Left kidney (tissue), 8 donors: ENCODE measurements at places on chromosomes 3 and 15.

- no peak for DNase-seq
Observed at GRCh38 chr3:35968043-35968622, 328.8 kb downstream of the ARPP21 start.

- no peak for DNase-seq
Observed at GRCh38 chr15:27806396-27806795, 292.7 kb downstream of the OCA2 start.

GRCh38 chr3:49166752-49167556, 823 bp upstream of the CCDC71 start:
- DNase-seq: no peak

DNA sequence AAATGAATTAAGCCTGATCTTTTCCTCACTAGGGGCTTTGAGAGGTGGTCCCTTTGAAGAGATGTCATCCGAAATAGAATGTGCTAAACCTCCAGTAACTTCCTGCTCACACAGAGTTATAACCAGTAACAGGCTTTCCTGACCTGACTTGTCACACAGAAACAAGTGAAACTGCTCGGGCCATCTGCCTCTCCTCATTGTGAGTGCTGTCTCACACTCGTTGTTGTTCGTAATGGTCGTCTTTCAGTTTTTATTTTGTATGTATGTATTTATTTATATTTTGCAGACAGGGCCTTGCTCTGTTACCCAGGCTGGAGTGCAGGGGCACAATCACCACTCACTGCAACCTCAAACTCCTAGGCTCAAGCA, 24.0 kb downstream of the ACSBG1 start:
- DNase-seq: no peak

DNA sequence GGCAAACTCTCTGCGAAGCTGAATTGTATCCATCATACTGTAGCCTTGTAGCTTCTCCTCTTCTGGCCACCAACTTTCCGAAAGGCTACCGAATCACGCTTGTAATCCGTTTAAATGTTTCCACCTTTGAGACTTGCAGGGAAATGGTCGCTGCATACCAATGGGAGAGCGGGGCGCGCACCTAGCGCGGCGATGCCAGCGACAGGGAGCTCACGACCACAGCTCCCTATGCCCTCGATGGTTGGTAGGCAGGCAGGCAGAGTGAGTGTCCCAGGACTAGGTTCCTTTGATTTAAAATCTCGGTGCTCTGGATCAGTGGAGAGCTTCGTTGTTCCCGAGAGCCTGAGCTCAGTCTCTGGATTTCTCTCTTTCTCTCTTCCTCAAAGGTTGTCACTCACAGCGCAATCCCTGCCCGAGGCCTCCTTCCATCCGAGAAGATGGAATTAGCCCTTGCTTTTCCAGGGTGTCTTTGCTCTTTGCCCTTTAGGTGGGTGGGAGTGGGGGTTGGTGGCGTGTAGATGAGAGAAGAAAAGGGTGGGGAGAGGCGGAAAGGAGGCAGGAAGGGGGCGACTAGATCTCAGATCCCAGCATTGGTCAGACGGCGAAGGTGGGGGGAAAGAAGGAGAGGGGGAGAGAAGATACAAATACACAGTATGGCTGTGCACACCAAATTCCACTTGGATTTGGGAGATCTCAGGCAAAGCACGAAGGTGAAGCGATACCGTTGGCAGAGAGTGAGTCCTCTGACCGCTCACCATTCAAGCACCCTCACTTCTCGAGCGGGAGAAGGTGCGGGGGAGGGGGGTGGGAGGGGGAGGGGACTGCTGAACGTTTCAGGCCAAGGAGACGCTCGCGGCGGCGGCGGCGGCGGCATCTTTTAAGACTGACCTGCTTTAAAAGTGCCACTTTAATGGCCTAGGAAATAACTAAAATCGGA, at the start of gene SLITRK3:
TSS of gene SLITRK3 (minus strand) at position 745 of the 937 bp plus-strand sequence. CDS start 5,554 bp downstream, outside the sequence.
- peak; percentile 21 for DNase-seq

GRCh38 chr3:119319311-119319710, 25.1 kb downstream of the ARHGAP31 start:
- no peak for DNase-seq

GRCh38 chr3:43855674-43856299, 165.0 kb downstream of the ABHD5 start:
- peak; percentile 35 for DNase-seq

DNA sequence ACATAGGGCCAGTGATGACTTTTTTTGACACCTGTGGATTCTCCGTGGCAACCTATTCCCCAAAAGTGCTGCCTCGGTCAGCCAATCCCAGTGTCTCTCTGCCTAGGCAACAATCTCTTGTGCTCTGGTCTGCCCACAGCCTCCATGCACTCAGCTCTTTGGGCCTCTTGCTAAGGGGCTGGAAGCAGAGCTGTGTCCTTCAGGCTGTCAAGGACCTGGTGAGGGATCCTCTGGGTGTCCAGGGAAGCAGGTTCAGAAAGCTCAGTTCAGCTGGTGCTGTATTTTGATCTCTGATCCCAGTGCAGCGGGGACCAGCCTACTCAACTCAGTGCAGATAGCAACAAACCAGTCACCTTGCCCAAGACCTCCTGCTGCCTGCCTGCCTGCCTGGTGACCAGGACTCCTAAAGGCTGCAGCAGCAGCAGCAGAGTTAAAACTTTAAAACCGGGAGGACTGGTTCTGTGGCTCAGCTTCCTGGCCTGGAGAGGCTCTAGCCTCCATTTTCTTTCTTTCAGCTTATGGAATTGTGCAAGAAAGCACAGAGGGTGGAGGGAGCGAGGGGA, 6.2 kb downstream of the PAK6 start:
- no peak for DNase-seq

GRCh38 chr15:96807361-96807760, 476.9 kb downstream of the NR2F2 start:
- DNase-seq: no peak

DNA sequence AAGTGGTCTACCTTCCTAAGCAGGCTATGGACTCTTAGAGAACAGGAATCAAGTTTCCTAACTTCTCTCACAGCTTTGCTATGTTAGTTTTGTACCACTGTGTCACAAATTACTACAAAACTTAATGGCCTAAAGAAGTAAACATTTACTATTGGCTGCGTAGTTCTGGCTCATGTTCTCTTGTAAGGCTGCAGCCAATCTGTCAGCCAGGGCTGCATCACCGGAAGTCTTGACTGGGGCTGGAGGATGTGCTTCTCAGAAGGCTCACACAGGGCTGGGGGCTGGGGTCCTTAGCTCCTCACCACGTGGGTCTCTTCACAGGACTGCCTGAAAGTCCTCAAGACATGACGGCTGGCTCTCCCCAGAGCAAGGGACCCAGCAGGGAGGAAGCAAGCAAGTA, 15.5 kb downstream of the STIMATE start:
- DNase-seq: no peak

- no peak for DNase-seq
Observed at GRCh38 chr15:71223516-71223915, 108.2 kb downstream of the THSD4 start.

DNA sequence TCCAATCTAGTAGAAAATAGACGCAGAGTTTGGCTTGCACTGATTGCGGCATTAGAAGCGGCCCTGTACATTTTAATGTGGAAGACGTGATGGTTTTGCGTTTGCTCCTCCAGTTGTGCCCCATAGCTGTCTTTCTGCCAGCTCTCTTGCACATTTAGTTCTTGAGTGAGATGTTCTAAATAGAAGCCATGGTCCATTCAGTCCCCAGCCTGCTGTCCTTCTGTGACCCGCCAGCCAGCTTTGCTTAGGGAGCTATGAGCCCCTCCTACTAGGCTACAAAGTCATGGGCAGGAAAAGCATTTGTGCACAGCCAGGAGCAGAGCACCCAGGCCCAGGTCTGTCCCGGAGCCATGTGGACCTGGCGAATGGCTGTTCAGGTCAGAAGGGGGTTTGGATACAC, 50.3 kb downstream of the APBA2 start:
- no peak for DNase-seq

DNA sequence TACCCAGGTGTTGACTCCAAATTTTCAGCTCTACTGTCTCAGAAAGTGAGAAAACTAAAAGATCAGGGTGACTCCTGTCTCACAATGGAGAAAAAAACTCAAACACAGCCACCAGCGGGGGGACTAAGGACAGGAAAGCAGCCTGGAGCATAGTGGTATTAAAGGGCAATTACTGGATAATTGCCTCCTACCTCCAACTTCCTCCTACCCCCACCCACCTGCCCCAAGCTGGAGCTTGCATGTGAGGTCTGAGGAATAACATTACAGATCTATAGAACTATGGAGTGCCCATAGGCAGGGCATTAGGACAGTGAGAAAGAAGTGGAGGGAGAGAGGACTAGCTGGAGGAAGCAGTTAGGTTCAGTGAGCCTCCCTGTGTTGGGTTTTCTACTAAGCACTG, 2.7 kb upstream of the PCCB start:
- no peak for DNase-seq

DNA sequence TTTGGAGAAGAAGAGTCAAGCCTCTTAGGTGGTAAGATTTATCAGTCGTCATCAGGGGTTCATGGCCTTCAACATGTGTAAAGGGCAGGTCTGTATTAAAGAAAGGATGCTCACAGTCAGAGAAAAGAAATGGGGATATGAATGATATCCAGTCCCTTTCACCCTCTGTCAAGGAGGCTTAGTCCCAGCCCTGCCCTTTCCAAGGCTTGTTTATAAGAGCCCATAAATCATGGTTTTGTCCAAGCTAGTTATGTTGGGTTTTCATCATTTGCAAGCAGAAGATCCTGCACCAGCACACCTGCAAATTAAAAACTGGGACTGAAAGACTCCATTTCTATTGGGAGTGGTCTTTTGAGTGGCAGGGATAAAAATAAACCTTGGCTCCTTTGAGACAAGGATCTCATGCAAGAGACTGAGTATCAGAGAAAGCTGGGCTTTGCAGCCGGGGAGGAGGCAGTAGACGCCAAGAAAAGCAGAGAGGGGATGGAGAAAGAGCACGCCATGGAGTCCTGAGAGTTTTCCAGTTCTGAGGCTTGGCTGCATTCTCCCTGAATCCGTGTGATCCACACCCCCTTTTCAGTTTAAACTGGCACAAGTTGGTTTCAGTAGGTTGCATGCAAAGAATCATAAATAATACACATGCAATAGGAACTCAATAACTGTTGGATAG, 12.6 kb upstream of the PDIA5 start:
- no peak for DNase-seq

DNA sequence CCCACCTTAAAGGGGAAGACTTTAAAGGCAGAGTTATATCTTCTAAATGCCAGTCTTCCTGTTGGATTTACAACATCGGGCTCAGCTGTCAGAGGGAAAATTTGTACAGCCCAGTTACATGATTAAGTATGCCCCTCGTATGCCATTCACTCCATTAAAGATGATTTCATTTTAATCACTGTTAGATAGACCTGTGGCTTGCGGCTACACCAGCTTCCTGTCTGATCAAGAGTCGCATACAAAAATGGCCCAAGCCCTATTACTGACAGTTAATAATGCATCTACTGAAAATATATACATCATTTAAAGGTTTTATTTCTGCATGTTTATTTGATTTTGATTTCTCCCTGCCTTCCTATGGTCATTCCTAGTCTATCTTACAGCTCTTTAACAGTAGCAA, 7.1 kb downstream of the EIF4E3 start:
- no peak for DNase-seq
